ENCODE measurements at places on chromosomes 4 and X. TPM values are rescaled to one million over a fixed set of nuclear protein-coding genes. Genes with fewer than 3 reads are reported as not detected.

GRCh38 chr4:83089410-83090157, 24.9 kb downstream of the PLAC8 start:
- no peak overlapping the region for H3K4me3 ChIP-seq
- no peaks in the 10 kb centered on the region for H3K4me1 ChIP-seq
- no peak for DNase-seq

Gene PCDH18
- 44.9 TPM for total RNA-seq

DNA sequence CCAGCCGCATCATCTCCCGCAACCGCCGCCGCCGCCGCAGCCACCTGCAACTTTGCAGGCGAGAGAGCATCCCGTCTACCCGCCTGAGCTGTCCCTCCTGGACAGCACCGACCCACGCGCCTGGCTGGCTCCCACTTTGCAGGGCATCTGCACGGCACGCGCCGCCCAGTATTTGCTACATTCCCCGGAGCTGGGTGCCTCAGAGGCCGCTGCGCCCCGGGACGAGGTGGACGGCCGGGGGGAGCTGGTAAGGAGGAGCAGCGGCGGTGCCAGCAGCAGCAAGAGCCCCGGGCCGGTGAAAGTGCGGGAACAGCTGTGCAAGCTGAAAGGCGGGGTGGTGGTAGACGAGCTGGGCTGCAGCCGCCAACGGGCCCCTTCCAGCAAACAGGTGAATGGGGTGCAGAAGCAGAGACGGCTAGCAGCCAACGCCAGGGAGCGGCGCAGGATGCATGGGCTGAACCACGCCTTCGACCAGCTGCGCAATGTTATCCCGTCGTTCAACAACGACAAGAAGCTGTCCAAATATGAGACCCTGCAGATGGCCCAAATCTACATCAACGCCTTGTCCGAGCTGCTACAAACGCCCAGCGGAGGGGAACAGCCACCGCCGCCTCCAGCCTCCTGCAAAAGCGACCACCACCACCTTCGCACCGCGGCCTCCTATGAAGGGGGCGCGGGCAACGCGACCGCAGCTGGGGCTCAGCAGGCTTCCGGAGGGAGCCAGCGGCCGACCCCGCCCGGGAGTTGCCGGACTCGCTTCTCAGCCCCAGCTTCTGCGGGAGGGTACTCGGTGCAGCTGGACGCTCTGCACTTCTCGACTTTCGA, 654 bp downstream of the ATOH1 start:
- DNase-seq: no peak
- no peaks in the 10 kb centered on the region for H3K36me3 ChIP-seq
- H3K27ac ChIP-seq: no peak overlapping the region
- H3K27me3 ChIP-seq: peaks cover 71% of the 10 kb centered on the region
- peak overlapping the region; percentile 47 for H3K4me3 ChIP-seq
- peaks cover 34% of the 10 kb centered on the region for H3K4me1 ChIP-seq

- H3K4me1 ChIP-seq: peaks cover 21% of the 10 kb centered on the region
- H3K27ac ChIP-seq: no peak overlapping the region
- H3K27me3 ChIP-seq: no peaks in the 10 kb centered on the region
- H3K4me3 ChIP-seq: no peak overlapping the region
Observed at GRCh38 chr4:8328866-8329559, 59.5 kb downstream of the HTRA3 start.

- H3K27ac ChIP-seq: no peak overlapping the region
- no peaks in the 10 kb centered on the region for H3K27me3 ChIP-seq
- DNase-seq: no peak
- no peaks in the 10 kb centered on the region for H3K36me3 ChIP-seq
Observed at GRCh38 chr4:64774626-64775025, 365.4 kb upstream of the TECRL start.

Gene RPS6KA6
- total RNA-seq: 3.2 TPM

GRCh38 chr4:40525752-40526598, 103.7 kb downstream of the RBM47 start:
- peak overlapping the region; percentile 54 for H3K27ac ChIP-seq
- H3K27me3 ChIP-seq: no peaks in the 10 kb centered on the region
- H3K4me1 ChIP-seq: peaks cover 19% of the 10 kb centered on the region
- H3K36me3 ChIP-seq: no peaks in the 10 kb centered on the region
- no peak overlapping the region for H3K4me3 ChIP-seq
- no peak for DNase-seq

DNA sequence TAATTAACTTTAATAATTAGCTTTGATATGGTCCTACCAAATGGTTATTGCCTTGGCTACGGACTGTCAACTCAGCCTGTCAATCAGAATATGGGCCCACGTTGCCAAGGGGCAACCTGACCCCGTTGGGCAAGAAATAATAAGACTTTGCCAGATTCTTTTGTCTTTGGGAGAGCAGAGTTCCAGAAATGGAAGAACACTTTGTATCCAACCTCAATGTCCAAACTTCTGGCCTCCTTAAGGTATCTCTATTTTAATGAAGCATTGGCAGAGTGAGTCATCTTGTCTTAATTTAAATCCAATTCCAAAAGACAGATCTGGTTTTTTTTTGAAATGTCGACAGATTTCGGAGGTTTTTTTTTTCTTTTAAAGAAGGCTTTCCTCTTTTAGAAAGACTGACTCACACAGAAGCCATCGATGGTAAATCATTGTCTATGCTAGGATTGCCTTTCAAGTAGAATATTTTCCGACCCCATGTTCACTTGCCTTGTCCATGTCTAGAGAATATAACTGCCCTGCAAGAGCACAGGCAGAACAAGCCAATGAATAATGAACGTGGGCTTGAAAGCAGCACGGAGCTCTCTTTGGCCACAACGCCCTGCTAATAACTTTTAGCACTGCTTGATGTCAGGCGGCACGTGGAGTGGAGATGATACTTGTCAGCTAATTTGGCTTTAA, 190.3 kb upstream of the GATB start:
- no peaks in the 10 kb centered on the region for H3K4me1 ChIP-seq
- H3K27ac ChIP-seq: no peak overlapping the region
- DNase-seq: no peak
- no peaks in the 10 kb centered on the region for H3K27me3 ChIP-seq
- H3K36me3 ChIP-seq: no peaks in the 10 kb centered on the region
- no peak overlapping the region for H3K4me3 ChIP-seq

DNA sequence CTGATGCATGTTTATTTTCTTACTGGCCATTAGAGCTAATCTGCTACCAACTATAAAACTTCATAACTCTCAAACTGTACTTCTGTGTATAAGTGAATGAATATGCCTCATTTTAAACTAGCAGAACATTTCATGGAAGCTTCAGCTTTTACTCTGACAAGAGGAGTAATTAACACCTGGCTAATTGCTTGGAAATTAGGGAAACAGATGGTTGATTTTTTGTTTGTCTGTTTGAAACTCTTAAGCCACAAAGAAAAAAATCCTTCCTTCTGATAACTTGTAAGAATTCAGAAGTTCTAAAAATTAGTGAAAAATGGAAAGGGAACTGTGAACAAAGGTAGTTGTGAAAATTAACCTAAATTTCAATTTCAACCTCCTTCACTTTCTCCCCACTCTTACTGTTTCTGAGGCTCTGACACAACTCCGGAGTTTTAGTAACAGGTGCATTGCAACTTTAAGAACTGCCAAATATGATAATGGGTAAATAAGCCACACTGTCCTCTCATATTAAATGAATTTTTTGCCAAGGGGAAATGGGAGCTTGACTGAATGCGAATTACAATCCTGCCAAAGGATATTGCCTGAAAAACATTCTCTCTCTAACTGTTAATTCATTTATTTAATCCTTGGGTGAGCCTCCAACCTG, 1.0 kb downstream of the EGF start:
- H3K4me3 ChIP-seq: no peak overlapping the region
- no peaks in the 10 kb centered on the region for H3K27me3 ChIP-seq
- H3K4me1 ChIP-seq: no peaks in the 10 kb centered on the region
- no peaks in the 10 kb centered on the region for H3K36me3 ChIP-seq
- H3K27ac ChIP-seq: no peak overlapping the region
- DNase-seq: no peak

Gene SH3BGRL
- total RNA-seq: 338 TPM

GRCh38 chrX:133332737-133333136, 82.6 kb downstream of the GPC4 start:
- H3K27ac ChIP-seq: no peak overlapping the region
- no peaks in the 10 kb centered on the region for H3K27me3 ChIP-seq
- H3K36me3 ChIP-seq: no peaks in the 10 kb centered on the region

- peaks cover 22% of the 10 kb centered on the region for H3K4me1 ChIP-seq
- no peak for DNase-seq
- H3K4me3 ChIP-seq: peak overlapping the region; percentile 96
- peak overlapping the region; percentile 96 for H3K27ac ChIP-seq
Observed at GRCh38 chrX:1453395-1453783, 680 bp upstream of the ASMTL start.

DNA sequence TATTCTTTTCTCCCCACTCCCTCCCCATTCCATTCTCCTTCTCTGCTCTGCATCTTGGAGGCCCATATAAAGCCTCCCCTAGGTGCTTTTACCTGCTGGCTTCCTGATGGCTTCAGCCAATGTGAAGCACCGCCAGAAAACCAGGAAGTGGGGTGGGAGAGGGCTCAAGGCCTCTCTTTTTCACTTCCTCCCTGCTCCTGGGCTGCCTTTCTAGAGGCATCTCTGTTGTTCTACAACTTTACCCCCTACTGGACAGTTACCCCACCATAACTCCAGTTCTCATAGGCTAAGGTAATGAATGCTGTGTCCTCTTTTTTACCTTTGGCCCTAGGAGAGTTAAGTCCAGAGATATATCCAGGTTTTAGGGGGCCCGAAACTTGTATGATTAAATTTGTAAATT, 62.4 kb upstream of the PPARGC1A start:
- no peak for DNase-seq
- H3K27me3 ChIP-seq: no peaks in the 10 kb centered on the region
- H3K4me3 ChIP-seq: no peak overlapping the region
- no peaks in the 10 kb centered on the region for H3K36me3 ChIP-seq
- H3K27ac ChIP-seq: no peak overlapping the region

- no peaks in the 10 kb centered on the region for H3K4me1 ChIP-seq
- no peak for DNase-seq
- H3K27me3 ChIP-seq: no peaks in the 10 kb centered on the region
- no peak overlapping the region for H3K4me3 ChIP-seq
Observed at GRCh38 chr4:120809518-120809917, 113.0 kb downstream of the PRDM5 start.

Gene TCEAL7
- 10.4 TPM for total RNA-seq

- no peak overlapping the region for H3K27ac ChIP-seq
- no peaks in the 10 kb centered on the region for H3K27me3 ChIP-seq
- DNase-seq: no peak
- H3K4me1 ChIP-seq: peaks cover 51% of the 10 kb centered on the region
- H3K36me3 ChIP-seq: peaks cover 4% of the 10 kb centered on the region
Observed at GRCh38 chr4:119286377-119287002, 35.4 kb downstream of the FABP2 start.

DNA sequence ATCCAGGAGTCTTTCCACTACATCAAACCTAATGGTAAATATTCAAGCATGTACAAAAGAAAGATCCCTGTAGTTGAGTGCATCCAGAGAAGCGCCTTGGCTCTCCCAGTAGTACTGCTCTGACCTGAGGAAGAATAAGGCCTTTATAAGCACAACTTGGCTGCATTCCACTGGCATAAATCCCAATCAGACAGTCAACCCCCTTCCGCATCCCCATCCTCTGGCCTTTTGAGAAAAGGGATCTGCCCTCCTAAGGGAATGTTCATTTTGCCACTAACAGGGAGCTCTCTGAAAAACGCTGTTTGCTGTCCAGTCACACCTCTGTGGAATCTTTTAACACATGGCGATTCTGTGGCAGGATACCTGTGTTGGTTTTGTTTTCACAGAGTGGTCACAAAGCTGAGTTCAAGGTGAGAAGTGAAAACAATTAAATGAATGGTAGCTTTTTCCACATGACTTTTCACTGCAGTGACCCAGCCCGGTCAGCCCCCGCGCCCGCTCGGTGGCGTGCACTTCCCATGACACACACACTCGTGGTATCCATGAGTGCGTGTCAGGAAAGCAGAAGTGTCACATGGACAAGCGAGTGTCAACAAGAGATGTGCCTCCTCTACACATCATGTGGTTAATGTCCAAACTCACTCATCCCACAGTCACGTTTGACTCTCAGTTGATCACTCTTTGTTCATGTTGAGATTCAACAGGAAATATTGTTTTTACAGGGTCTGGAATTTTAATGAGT, 112.2 kb upstream of the ENPP6 start:
- H3K27ac ChIP-seq: no peak overlapping the region
- H3K4me3 ChIP-seq: no peak overlapping the region
- H3K36me3 ChIP-seq: no peaks in the 10 kb centered on the region
- DNase-seq: no peak
- no peaks in the 10 kb centered on the region for H3K27me3 ChIP-seq
- peaks cover 31% of the 10 kb centered on the region for H3K4me1 ChIP-seq

- DNase-seq: no peak
- H3K4me1 ChIP-seq: no peaks in the 10 kb centered on the region
- no peaks in the 10 kb centered on the region for H3K27me3 ChIP-seq
- H3K4me3 ChIP-seq: no peak overlapping the region
Observed at GRCh38 chr4:61336916-61337315, 136.8 kb downstream of the ADGRL3 start.

DNA sequence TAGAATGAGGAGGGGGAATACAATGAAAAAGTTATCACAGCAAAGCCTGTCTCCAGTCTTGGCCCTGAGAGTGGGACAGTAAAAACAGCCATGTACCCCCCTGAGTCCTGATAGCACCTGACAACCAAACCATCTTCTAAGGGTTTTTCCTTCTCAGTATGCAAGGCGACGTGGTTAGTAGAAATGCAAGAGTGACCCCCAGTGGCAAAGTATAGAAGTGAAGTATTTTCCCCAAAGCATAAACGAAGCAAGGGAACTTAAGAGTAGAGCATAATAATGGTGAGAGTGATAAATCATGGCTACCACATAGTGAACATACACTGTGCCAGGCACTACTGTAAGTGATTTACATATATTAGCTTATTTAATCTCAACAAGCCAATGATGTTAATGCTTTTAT, 52.8 kb downstream of the FAM47C start:
- no peak for DNase-seq
- H3K4me1 ChIP-seq: no peaks in the 10 kb centered on the region
- no peak overlapping the region for H3K4me3 ChIP-seq
- H3K27me3 ChIP-seq: peaks cover 3% of the 10 kb centered on the region
- H3K27ac ChIP-seq: no peak overlapping the region

- peak overlapping the region; percentile 98 for H3K27ac ChIP-seq
- no peaks in the 10 kb centered on the region for H3K27me3 ChIP-seq
- H3K4me1 ChIP-seq: peaks cover 50% of the 10 kb centered on the region
- no peaks in the 10 kb centered on the region for H3K36me3 ChIP-seq
Observed at GRCh38 chrX:118730500-118731247, 3.3 kb downstream of the IL13RA1 start.

GRCh38 chr4:14520171-14520570, 482.1 kb upstream of the CPEB2 start:
- no peaks in the 10 kb centered on the region for H3K4me1 ChIP-seq
- no peak overlapping the region for H3K27ac ChIP-seq
- H3K4me3 ChIP-seq: no peak overlapping the region
- no peak for DNase-seq
